ENCODE measurements at places on chromosomes 12 and 14.

- no peak for DNase-seq
These were observed 2.6 kb upstream of the KRT18 start for GRCh38 chr12:52946334-52946733.

DNA sequence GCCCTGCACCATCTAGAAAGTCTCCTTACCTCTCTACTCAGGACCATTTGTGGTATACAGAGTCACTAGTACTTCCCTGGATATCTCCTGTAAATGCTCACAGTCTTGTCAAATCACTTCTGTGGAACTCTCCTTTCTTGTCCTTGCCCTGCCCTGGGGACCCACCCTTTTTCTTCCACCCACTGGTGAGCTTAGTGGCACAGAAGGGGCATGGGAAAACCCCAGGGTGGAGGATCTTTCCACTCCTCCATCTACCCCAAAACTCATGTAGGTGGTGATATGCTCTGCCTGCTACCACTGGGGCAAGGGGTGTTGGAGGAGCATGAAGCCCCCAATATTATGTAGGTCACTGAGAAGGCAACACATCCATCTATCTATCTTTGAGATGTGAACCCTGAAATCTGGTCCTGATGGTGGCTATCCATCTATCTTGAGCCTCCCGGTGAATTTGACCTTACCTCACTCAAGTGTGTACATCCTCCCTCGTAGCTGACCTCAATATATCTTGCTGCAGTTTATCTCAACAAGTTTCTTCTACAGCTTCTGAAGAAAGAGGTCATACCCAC, 943 bp downstream of the TESPA1 start:
- no peak for DNase-seq

DNA sequence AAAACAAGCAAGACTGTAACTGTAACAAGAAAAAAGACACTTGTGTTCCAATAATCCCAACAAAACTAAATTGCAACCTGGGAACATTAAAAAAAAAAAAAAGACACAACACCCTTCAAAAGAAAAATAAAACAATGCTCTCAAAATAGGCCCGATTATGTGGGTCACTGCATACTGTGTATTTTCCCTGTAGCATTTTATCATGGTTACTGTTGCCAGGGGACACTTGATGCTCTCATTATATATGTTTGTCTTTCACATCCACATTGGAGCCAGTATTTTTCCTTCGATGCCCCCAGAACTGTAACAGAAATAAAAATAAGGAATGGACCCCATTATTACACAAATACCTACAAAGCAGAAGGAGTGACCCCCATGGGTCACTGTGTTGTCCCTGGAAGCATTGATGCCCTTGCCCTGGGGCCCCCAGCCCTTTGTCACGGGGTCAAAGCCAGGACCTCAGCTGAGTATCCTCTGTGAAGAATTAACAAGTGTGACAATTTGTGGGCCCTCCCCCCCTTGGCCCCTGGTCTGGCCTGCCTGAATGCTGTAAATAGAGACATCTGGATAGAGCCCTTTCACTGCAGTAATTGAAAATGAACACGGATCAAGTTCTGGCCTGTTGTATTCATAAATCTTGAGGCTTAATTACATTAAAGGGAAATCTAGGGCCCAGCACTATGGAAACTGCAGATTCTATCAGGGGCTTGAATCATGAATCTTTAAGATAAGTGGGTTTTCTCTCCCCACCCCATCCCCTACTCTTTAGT, 72.8 kb downstream of the C12orf42 start:
- no peak for DNase-seq

GRCh38 chr12:8950221-8950527, 729 bp upstream of the M6PR start:
- no peak for DNase-seq

DNA sequence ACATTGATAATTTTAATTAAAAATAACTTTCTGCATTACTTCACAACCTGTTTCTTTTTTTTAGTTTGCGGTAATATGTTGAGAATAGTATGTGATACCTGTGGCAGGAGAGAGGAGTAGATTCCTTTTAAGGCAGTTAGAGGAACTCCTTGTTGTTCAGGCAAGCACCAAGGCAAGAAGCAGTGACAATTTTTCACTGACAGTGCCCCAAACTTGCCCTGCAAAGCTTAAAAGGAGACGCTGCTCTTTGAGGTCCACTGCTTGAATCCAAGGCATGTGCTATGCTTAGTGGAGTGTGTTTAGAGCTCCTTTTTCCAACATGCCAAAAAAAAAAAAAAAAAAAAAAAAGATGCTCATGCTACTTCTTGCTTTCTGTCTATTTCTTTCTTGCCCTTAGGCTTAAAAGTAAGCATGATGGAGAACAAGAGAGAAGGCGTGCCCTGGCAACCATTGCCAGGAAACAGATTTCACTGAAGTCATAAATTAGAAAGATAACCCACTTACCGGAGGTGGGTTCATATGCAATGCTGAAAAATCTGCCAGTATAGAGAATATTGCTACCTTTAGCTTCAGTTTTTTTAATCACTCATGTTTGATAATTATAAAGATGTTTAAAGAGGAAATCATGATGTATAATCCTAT, 58.3 kb upstream of the DYRK2 start:
- no peak for DNase-seq

DNA sequence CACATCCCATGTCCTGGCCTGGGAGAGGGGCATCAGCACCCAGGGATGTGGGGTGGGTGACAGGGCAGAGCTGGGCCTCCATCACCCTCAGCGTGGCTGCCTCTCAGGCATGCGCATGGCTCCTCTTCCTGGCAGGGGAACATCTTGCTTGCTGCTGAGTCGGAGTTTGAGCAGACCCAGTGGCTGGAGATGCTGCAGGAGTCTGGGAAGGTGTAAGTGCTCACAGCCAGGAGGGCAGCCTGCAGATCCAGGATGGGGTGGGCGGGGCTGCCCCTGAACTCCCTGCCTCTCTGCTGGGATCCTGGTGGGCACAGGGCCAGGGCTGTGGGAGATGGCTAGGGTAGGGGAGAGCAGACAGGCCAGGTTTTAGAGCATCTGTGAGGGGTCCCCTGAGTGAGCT, 16.2 kb downstream of the PLEKHD1 start:
- no peak for DNase-seq

DNA sequence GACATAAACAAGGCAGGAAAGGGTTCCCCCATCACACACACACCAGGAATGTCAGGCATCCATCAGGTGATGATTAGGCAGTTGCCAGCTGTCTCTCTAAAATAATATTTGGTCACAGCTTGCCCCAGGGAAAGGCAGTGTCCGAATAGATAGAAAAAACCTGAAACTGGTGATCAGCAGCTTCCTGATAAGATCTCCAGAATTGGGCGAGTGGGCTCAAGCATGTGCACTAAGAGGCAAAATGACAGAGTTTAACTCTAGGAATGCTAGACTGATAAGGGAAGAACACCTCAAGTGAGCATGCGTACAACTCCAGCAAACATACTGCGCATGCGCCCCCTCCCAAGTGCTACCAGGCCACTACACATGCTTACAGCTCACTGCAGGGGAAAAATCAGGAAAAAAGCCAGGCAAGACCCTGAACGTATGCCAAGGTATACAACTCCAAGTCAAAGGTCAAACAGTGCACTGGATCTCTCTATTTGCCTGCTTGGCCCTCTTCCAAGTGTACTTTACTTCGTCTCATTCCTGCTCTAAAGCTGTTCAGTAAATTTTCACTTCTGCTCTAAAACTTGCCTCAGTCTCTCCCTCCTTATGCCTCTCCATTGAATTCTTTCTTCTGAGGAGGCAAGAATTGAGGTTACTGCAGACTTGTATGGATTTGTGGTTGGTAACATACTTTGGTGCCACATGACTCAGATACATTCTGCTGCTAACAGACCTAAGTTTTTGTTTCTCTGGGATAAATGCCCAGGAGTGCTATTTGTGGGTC, 73.5 kb upstream of the VASH1 start:
- DNase-seq = no peak

DNA sequence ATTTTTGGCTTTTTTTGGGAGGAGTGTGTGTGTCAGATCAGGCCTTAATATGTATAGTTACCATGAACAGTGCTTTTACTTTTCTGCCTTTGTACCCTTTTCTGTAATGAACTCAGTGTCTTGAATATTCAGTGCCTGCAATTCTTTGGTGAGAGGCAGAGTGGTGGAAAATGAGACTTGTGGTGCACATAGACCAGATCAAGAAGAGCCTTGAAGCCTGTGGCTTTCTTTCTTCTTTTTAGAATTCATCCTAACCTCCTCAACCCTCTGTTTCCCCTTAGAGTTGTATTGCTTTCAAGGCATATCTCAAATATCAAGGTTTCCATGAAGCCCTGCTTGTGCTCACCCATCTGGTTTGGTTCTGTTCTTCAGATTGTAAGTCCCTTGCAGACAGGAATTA, 2.6 kb downstream of the YLPM1 start:
- no peak for DNase-seq

DNA sequence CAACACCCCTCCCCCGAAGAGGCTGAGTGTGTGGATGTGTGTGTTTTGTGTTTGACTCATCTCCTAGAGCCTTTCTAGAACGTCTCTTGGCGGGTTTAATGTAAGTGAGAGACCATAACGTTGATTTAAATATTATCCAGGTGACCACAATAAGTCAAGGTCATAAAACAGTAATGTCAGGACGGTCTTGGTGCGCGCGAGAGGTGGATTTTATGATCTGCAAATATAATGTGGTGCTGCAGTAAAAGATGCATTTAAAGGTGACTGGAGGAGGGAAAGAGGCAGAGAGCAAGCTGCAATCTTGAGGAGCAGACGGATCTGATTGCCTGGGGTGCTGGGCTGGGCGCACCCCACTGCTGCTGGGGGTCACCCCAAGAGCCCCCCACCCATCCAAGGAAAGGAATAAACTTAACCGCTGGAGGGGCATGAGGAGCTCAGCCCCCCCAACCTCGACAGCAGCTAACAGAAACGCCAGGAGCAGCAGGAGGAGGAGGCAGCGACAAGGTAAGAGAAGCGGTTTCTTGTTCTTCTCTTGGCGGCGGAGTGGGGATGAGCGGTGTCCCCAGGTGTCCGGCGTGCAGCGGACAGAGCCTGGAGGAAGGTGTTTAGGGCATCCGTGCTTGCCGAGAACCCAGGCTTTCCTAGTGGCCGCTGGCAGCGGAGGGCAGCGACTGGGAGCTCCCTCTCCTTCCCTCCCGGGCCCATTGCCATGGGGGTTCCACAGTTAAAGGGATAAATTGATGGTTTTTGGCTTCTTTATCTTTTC, 5.5 kb downstream of the HOXC10 start:
- no peak for DNase-seq

DNA sequence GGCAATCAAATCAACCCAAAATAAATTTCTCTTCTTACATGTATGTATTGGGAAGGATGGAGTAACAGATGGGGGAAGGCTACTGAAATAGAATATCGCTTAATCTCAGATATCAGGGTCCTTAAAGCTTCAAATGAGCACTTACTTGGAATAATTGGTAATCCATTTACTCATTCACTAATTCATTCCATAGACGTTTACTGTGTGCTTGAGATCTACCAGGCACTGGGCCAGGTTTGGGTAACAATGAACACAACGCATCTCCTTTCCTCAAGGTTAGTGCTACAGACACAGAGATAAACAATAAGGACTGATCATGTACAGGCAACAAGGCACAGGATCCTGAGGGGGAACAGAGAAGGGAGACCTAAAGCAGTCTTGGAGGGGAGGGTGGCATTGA, 54.4 kb upstream of the KRR1 start:
- no peak for DNase-seq
